ENCODE measurements at places on chromosomes 4 and X. TPM values are rescaled to one million over a fixed set of nuclear protein-coding genes. Genes with fewer than 3 reads are reported as not detected.

The HSFX2 gene
- 0.26 TPM for total RNA-seq

The VSIG4 gene
- total RNA-seq: not detected

The AMELX gene
- not detected for total RNA-seq

The MAN2B2 gene
- 11.8 TPM for total RNA-seq

GRCh38 chr4:176323511-176324160, 3.9 kb downstream of the SPCS3 start:
- DNase-seq: no peak

DNA sequence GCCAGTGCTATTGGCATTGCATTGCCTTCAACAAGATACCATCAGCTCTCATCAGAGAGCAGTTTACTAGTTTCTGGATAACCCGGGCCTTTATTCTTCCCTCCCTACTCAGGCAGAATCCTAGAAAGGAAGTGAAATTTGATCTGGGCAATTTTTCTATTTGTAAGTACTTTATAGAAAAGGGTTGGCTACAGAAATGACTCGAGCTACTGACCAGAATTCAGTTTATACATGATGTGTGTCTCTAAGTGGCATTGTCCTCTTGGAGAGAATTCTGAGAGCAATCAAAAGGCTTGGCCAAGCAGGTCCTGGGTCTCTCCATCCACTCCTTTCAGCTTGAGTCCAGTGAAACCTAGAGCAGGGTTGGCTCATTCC, 192.7 kb upstream of the LEF1 start:
- DNase-seq: peak; percentile 32

- DNase-seq: peak; percentile 34
Measured at GRCh38 chr4:129641179-129641578, 545.2 kb downstream of the C4orf33 start.

- no peak for DNase-seq
Measured at GRCh38 chr4:95545546-95545945, 3.2 kb downstream of the UNC5C start.

DNA sequence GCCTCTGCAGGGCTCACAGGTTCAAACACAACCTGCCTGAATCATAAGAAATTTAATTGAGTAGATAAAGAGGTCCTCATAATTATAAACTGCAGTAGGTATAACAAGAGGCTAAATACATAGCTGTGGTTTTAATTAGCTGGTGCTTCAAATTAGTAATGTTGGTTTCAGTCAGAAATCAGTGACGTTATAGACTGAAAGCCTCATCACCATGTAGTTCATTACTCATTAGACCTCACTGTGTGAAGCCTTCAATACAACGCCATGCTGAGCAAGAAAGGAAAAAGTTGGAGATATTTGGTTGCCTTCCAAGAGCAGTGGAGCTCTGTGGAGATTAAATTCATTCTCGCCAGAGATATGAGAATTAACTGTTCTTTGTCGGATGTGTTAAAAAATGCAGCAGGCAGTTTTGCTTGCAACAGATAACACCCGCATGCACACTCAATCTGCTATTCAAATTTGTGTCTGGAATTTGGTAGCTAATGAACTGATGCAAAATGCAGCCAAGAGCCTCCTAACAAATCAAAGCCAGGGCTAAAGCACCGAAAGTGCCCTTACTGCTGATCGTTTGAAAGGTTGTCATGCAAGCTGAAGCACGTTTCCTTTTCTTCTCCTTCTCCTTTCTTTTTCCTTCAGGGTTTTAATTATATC, 148.9 kb downstream of the AFF2 start:
- DNase-seq: peak; percentile 43

- peak; percentile 38 for DNase-seq
Measured at GRCh38 chr4:76211769-76212708, 1.6 kb downstream of the SCARB2 start.

DNA sequence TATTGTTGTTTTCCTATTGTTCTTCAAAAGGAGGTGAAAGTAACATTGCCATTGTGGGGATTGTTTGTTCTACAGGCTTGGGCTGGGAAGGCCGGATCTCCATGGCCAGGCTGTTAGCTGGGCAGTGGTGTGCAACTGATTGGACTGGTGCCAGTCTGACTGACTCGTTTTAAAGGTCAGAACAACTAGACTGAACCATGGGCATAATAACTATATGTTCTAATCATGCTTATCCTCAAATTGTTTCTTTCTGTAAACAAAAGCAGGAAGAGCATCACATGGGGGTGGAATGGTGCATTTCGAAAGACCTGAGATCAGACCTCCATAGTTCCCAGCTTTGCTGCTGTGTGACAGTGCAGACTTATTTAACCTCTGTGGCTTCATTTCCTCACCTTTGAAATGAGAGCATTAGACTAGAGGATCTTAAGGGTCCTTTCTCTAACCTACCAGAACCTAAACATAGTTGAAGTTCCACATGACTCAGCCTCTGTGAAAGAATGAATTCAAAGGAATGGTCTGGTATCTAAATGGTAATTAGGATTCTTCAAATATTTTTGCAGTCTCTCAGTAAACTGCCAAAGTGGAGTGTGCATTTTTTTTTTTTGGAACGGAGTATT, 66.7 kb upstream of the PGRMC2 start:
- peak; percentile 88 for DNase-seq

DNA sequence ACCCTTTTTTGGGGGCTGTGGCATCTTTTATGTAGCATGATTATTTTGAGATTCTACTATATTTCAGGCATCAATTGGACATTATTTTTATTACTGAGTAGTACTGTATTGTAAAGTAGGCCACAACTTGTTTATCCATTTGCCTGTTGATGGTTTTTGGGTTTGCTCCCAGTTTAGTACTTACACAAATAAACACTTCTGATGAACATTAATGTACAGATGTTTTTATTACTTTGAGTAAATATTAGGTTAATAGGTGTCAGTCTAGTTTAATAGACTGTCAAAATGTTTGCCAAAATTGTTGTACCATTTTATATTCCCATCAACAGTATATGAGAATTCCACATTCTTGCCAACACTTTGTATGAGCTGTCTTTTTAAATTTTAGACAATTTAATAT, 214.9 kb upstream of the MAD2L1 start:
- DNase-seq: no peak

- DNase-seq: no peak
Measured at GRCh38 chr4:82818664-82819662, 20.4 kb upstream of the SCD5 start.

- no peak for DNase-seq
Measured at GRCh38 chr4:6172093-6172926, 28.0 kb downstream of the JAKMIP1 start.

DNA sequence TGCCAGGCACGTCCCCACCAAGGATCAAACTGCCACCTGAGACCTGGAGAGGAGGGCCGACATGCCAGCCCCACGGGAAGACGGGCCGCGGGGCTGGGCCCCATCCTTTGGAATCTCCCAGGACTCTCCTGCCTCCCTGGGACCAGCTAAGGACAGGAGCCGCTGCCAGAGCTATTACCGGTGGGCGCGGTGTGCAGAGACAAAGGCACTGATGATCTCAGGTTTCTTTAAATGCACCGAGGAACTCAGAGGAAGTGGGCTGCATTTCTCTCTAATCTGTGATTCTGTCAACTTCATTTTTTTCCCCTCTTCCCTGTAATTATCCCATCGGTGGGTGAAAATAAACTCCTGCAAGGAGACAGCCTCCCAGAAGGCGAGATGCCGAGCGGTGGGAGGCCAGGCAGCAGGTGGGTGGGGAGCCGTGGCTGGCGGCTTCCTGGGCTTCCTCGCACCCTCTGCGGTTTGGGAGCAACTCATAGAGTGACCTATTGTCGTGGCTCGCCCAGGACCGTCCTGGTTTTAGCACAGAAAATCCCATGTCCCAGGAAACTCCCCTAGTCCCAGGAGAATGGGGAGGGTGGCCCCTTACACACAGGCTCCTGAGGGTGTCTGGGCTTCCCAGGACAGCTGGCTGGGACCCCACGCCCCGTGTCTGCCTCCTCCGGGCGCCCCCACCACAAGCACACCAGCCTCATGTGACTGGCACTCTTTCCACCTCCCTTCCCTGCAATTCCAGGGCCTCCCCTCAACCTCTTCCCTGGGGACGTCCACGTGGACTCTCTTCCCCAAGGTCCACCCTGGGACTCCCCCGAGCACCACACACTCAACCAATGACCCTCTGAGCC, 62.3 kb upstream of the ADRA2C start:
- DNase-seq: no peak

DNA sequence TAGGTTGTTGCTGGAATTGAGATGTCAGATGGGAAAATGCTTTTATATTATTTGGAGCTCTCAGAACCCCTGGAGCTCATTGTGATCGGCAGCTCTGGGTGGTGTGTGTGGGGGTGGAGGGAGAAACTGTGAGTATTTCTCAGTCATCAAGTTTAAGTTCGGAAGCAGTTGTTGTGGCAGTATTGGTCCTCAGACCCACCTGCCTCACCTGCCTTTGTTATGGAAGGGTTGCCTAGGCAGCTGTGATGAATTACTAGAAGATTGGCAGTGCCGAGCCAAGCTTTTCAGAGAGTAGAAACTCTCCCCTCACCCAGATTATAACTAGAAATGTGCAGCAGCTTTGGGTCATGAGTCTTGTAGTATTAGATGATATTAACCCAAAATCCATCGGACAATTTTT, 9.5 kb downstream of the IGSF1 start:
- no peak for DNase-seq

DNA sequence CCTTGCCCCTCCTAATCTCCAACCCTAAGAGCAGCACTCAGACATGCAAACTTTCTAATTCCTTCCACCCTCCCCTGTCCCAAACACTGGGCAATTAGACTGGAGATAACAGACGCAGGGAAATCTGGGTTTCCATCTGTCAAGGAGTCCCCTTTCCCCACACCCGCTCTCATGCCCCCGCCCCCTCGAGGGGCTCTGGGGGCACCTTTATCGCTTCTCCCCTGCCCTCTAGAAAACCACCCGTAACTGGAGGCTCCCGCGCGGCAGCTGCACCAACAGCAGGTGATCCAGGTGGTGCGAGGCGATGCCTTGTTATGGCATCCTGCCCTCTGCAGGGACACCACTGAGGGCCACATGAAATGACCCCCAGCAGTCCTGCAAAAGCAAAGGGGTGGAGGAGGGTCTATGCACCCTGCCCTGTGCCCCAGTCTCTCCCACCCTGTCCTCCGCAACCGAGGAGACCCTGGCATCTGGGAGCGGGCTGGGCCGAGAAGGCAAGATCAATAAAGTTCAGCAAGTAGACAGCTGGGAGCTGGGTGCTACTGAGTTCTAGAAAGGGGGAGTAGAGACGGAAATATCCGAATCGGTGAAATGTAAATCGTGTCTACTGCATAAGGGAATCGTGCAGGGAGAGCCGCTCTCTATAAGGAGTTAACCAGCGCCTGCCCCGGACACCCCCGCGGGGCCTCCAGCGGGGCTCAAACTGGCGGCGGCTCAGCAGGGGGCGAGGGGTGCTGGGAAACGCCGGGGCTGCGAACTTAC, 1.6 kb downstream of the KCTD8 start:
- DNase-seq: no peak

DNA sequence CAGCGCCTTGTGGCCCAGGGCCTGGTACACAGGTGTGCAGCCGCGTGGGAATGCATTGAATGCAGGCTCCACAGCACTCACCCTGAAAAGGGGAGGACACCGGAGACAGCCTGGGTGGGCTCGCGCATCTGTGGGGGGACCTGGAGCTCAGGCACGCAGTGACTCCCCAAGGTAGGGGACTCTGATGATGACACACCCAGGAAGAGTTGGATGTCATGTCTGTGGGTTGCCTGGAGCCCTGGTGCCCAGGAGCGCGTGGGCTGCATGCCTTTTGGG, 32.7 kb upstream of the HTRA3 start:
- DNase-seq: no peak

GRCh38 chr4:12116009-12116552, 687.4 kb upstream of the HS3ST1 start:
- no peak for DNase-seq
